Activated CD4-positive, alpha-beta T cell treated with anti-CD3 and anti-CD28 coated beads, Interleukin-2, amount 10 ng/mL, durations not matched to agents 24 days and 14 days (primary cell): ENCODE measurements at places on chromosomes 7 and 10. TPM values are rescaled to one million over a fixed set of nuclear protein-coding genes. Genes with fewer than 3 reads are reported as not detected.

GRCh38 chr10:101053516-101053915 lies 8.3 kb upstream of the KAZALD1 start:
- no peak for DNase-seq

The UPP1 gene
- 61.5 and 64.2 TPM in 2 replicates for total RNA-seq

- peak; percentile 29 for DNase-seq
These were observed 378.5 kb downstream of the DNAJB6 start for GRCh38 chr7:157715071-157715937.

The TRIM74 gene
- 0.33 and 2.1 TPM in 2 replicates for total RNA-seq

- peak; percentile 37 for DNase-seq
These were observed 314.6 kb downstream of the CXCL12 start for GRCh38 chr10:44070282-44070681.

DNA sequence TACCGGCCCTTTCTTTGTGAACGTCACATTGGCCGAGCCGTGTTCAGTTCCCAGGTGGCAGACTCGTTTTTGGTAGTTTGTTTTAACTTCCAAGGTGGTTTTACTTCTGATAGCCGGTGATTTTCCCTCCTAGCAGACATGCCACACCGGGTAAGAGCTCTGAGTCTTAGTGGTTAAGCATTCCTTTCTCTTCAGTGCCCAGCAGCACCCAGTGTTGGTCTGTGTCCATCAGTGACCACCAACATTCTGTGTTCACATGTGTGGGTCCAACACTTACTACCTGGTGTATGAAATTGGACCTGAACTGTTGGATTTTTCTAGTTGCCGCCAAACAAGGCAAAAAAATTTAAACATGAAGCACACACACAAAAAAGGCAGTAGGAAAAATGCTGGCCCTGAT lies 9.9 kb upstream of the CSGALNACT2 start:
- no peak for DNase-seq

DNA sequence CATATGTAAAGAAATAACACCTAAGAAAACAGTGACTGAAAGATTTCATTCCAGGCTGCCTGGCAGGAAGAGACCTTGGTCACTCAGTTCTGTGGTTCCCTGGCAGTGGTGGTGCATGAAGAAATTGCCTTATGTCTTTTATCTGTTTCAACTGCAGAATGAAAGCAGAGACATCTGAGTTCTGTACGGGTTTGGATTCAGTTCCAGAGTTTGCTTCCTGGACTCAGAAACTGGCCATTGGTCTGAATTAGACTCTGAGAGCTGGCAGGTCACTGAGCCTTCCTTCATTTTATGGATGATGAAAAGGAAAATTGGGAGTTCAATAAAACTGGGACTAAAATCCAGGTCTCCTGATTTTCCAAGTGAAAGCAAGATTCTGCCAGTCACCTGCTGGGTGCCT lies 428.9 kb upstream of the AUTS2 start:
- no peak for DNase-seq

DNA sequence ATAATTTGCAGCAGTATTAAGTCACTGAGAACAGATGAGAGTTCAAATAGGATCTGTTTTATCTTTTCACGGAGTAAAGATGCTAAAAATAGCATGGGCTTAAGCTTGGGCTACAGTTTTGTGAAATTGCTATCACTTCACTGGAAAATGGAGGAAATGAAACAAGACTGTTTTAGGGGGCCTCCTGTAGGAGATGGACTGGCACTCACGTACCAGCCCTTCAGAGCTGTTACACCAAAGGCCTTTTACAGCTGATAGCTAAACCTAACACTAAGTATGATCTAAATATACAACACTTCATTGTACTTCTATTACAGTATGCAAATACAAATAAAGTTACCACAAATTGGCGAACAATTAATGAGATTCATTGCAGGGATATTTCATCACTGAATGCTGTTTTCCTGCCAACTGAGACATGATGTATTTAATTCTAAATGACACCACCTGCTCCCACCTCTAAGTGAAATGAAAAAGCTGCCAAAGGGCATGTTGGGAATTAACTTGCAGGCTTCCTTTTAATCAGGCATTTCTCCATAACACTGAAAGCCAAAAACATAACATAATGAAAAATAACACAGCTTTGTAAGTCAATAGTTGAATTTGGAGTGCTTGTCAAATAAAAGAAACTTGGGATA lies 304.5 kb upstream of the LRRN3 start:
- no peak for DNase-seq

The NUTM2E gene
- total RNA-seq, result 0.19 TPM in 1 of 2 replicates, not detected in the other

DNA sequence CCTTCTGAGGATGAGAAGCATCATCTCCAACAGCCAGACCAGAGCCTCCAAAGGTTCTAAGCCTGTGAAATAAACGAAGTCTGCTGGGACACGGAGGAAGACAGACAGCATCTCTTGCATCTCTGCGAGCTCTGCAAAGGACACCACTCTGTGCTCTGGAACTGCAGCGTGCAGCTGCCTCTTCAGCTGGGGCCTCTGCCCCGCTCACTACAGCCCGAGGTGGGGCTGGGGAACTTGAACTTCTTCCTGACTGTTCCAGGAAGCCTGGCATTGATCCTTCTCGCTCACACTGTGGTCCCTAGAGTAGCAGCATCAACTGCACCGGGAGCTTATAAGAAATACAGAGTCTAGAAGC lies 163.3 kb downstream of the USP6NL start:
- no peak for DNase-seq

GRCh38 chr7:35480806-35481205 lies 214.1 kb downstream of the HERPUD2 start:
- no peak for DNase-seq

The C10orf53 gene
- total RNA-seq, result not detected in 2 replicates

The UTF1 gene
- total RNA-seq, result 0.17 and 0.19 TPM in 2 replicates

The GJC3 gene
- 0.36 TPM in 1 of 2 replicates, not detected in the other for total RNA-seq

The CSTF2T gene
- total RNA-seq, result 36.2 and 36.5 TPM in 2 replicates
